ENCODE measurements at places on chromosomes 2 and 18.

DNA sequence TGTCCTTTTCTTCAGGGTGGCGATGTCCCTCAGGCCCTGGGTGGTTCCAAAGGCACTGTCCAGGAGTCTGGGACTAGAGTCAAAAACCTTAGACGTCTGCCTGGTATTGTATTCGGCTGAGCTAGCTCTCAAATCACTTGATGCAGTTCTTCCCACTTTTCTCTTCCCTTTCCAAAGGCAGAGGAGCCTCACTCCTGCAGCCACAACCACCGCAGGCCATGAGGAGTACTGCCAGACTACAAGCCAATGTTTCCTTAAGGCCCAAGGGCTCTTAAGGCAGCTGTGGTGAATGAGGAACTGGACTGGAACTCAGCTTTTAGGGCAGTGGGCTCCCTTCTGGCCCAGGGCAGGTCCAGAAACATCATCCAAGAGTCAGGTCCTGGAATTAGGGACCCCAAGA lies 360.7 kb downstream of the SPAG16 start:
- no peak for DNase-seq

- DNase-seq = no peak
Observed at GRCh38 chr2:201132518-201132917, 16.6 kb downstream of the CFLAR start.

- DNase-seq = no peak
Observed at GRCh38 chr2:180644709-180645108, 335.7 kb upstream of the UBE2E3 start.

GRCh38 chr2:218002845-218003180 lies at the start of gene TNS1:
TNS1 (minus strand) TSS chr2:218002995; CDS start chr2:218002872, 123 bp downstream.
- no peak for DNase-seq

DNA sequence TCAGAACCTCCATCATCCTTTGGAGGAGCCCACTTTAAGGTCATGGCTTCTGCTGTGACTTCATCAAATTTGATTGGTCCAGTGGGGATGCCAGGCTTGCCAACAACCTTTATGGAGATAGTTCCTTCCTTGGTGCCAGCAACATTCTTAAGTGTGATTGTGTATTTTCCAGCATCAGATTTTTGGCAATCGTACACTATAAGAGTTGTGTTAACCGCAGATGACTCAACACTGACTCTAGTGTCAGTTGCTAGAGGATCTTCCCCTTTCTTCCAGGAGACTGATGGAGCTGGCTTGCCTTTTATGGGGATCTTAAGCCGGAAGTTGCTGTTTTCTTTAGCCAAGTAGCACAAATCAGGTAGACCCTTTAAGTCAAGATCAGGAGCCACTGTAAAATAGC lies 98.7 kb downstream of the PLEKHA3 start:
- no peak for DNase-seq

DNA sequence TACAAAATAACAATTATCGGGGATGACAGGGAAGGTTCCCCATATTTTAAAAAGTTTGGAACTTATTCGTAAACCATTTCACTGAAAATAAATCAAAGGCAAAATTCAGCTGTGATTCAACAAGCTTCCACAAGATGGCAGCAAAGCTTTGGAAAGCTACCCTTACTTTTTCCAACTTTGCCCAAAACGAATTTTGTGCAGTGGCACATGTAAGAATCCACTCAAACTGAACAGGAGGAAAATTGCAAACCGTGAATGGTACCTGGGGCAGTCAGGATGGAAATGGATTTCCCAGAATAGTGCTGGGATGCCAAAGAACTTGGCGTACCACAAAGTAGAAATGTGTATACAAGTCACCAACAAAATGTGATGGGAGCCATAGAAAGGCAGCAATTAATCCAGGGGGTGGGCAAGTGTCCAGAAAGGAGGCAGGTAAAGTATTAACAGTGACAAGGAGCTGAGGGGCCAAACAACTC lies 10.7 kb downstream of the RPL31 start:
- no peak for DNase-seq

DNA sequence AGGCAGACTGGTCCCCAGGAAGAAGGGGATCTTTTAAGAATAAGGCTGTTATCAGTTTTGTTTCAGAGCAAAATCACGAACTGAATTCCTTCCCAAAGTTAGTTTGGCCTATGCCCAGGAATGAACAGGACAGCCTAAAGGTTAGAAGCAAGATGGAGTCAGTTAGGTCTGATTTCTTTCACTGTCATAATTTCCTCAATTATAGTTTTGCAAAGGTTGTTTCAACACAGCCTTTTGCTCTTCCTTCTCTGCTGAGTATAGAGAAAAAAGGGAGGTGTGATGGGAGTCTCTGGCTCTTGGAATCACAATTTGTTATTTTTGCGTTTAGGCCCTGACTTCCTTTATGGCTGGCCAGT lies 14.6 kb upstream of the KCNE4 start:
- DNase-seq = no peak

DNA sequence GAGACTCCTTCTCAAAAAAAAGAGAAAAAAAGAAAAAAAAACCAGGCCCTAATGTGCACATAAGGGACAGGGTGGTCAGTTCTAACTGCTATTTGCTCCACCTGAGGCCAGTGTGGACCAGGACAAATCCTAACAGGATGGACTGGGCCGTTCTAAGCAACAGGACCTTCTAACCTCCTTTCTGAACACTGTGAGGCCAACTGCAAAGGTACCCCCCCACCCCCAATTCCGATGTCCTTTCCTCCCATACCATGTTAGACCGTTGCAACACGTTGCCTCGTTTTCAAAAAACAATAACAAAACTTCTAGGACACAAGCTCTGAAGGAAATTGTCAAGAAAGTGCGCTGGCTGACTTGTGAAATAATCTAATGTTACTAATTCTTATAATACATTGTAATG lies 1.2 kb downstream of the THAP4 start:
- no peak for DNase-seq

DNA sequence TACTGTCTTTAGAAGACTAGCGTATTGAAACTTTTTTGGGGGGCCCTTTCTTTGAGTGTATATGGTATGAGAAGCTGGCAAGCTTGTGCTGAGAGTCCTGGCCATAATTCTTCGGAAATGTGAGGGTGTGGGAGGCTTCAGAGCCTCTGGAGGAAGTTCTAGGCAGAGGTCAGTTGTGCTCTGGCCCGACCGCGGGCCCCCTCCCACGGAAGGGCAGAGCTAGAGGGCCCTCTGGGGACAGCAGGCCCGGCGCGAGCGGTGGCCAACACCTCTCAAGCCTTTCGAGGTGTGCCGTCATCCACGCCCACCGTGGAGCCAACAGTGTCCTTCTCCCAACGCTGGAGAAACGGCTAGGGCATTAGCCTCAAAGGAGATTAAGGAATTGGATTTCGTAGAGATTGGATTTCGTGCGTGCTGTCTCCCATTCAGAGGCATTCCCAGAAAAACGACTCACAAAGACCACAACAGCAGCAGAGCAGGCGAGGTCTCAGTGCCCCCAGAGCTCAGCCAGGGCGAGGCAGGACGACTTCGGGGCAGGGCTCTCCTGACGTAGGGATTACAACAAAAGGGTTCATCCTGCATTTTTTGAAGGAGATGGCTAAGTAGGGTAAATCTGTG lies 2.2 kb upstream of the MTCL1 start:
- DNase-seq = no peak

DNA sequence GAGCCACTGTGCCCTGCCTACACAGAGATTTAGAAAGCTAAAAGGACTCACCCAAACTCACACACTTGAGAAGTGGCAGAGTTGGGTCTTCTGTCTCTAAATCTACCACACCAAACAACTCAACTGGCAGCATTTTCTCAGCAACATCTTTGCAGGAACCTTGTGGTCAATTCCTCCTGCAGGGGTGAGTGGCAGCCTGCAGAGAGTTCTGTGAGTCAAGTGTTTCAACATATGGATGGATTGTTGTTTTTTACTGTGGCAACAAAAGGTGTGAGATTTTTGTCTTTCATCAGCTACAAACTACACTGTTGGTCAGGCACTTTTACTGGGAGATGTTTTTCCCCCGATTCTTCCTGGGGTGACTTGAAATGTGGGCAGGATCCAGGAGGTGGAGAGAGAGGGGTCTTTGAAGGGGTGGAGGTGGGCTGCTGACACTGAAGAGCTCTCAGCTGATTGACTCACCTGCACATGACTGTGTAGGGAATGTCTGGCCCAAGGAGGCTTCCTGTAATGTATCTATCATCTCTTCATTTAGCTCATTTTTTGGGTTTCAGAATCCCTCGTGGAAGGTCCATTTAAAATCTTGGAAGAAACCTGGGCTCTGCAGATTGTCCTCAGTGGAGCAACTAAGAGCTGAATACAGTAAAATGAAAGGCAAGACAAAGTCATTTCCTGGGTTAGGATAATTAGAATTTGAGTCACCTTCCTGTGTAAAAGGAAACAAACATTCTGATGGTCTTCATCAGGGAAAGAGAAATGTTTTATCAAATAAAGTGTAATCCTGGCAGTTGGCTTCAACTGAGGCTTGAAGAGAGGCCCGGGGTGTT lies 98.6 kb downstream of the MSH2 start:
- DNase-seq = no peak

GRCh38 chr2:172552547-172553291 lies 3.2 kb upstream of the PDK1 start:
- DNase-seq = no peak

DNA sequence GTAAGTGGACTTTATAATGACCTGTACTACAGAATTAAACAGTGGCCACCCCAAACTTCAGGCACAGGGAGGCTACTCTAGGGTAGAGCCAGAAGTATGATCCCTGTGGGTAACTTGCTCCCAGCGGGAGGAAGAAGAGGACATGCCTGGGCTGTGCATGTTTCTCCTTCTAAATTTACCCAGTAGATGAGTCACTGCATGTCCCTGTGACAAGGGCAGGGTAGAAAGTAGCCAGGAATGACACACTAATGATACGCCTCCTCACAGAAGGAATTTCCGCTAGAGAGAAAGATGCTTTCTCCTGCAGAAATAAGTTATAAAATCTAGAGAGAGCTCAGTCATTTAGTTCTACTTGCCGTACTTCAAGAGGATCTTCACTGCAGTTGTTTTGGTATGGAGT lies 7.5 kb downstream of the ACYP2 start:
- no peak for DNase-seq

DNA sequence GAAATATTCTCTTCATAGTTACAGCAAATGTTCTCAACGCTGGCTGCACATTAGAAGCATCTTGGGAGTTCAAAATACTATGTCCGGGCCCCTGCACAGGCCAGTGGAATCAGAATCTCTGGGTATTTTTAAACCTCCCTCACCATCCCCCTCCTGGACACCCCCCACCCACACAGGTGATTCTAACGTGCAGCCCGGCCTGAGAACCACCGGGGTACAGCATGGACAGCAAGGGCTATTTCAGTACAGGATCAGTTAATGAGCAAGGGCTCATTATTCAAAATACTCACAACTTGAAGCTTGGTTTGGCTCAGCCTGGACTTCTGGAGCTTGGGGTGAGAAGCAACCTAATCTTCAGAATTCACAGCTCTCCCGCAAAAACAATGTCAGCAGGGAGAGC lies 31.4 kb downstream of the INO80C start:
- DNase-seq = no peak

- no peak for DNase-seq
Observed at GRCh38 chr18:11906176-11906575, 1.9 kb downstream of the MPPE1 start.

DNA sequence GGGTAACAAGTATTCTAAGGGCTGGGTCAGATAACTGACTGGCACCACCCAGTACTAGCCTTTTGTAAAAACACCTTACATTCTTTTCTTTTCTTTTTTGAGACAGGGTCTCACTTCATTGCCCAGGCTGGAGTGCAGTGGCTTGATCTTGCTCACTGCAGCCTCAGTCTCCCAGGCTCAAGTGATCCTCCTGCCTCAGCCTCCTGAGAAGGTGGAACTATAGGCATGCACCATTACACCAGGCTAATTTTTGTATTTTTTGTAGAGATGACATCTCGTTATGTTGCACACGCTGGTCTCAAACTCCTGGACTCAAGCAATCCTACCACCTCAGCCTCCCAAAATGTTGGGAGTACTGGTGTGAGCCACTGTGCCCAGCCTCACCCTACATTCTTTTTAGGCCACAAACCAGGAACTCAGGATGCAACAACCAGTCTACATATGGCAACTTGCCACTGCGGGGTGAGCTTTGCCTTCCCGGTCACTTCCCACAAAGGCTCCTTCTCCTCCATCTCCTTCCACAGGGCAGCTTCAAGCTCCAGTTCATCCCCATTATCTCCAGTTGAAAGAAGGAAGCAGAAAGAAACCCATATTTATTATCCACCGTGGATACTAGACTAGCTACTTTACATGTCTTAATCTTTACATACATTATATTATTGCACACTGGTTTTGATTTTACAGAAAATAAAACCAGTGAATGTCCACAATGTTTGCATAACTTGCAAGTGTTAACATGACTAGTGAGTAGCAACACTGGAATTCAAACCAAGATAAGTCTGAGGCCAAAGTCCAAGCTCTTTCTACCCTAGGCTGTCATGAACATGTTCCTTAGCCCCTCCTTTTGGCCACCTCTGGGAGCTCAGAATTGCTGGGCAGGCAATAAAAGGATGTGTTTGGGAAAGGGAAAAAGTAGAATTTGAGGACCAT lies 23.7 kb upstream of the AP1S3 start:
- DNase-seq = no peak

- no peak for DNase-seq
Observed at GRCh38 chr2:653645-654425, 23.4 kb downstream of the TMEM18 start.

- no peak for DNase-seq
Observed at GRCh38 chr2:164456619-164457018, 164.7 kb downstream of the GRB14 start.

Data from DMS 273 treated with DMSO at 0.1 percent for 48 hours (cell line).